ENCODE measurements at places on chromosomes 3 and 15. TPM values are rescaled to one million over a fixed set of nuclear protein-coding genes. Genes with fewer than 3 reads are reported as not detected.

DNA sequence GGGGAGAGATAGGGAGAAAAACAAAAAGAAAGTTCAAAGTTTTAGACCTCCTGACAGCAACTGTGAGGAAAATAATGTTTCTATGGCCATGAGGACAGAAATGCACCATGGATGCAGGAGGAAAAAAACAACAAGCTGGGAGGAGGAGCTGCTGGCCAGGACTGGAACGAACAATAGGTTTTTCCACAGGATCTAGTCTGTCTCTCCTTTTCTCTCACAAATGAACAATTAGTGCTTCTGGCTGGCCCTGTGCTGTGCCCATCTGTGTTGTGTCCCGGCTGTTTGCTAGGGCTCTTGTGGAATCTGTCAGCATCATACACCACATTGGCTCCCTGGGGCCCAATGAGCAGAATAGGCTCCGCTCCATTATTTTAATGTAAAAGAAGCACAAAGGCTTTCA lies 15.2 kb downstream of the GK5 start:
- peak; percentile 96 for ATAC-seq

DNA sequence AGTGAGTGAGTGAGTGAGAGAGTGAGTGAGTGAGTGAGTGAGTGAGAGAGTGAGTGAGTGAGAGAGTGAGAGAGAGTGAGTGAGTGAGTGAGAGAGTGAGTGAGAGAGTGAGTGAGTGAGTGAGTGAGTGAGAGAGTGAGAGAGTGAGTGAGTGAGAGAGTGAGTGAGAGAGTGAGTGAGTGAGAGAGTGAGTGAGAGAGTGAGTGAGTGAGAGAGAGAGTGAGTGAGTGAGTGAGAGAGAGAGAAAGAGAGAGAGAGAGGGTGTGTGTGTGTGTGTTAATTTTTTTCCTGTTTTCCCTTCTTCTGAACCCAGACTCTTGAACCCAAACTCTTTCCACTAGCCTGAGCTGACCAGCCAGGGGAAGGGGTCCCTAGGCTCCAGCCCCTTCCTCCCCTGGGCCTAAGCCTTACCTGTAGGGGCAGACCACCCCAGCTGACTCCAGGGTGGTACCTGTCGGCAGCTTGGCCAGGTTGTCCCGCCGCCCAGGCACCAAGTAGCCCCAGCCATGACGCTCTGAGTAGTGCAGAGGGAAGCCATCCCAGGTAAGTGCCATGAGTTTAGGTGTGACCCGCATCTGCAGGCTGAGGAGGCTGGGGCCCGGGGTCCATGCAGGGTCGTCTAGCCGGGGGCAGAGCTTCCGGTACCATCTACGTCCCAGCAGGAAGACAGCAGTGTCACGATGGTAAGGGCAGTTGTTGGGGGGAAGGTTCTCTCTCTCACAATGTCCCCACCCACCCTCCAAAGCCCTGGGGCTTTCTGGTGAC lies 9.4 kb downstream of the POLG start:
- ATAC-seq: no peak

GRCh38 chr15:55420171-55420866 lies 12.0 kb downstream of the PIERCE2 start:
- no peak for ATAC-seq

DNA sequence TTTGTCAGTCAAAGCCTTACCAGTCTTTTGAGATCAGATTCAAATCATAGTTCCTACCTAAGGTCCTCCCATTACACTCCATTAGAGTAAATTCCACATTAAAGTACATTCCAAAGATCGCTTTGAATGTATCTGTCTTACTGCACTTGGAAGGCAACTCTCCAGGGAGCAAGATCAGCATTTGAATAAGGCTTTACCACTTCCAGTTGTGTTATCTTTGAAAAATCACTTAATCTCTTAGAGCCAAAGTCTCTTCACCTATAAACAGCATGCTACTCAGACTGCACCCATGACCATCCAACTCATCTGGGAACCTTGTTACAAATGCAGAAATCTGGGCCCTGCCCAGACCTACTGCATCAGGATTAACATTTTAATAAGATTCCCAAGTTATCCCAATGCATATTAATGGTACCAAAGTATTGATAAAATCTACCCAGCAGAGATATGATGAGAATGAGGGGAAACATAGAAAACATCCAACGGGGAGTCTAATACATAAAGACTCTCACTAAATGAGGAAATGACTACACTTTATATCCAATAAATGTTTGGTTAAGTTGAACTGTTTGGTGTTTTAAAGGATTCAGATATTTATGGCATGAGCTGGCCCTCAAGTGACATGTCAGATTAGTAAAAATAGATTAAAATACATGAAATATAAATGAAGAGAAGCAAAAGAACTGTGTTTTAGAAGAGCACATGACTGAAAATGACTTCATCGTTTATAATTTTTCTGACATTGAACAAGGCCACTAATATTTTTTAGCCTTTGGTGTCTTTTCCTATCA lies 75.9 kb downstream of the TNIK start:
- ATAC-seq: no peak

- peak; percentile 94 for ATAC-seq
Observed at GRCh38 chr15:71237456-71238188, 122.4 kb downstream of the THSD4 start.

- no peak for ATAC-seq
Observed at GRCh38 chr15:63597038-63597790, at the start of gene FBXL22. FBXL22 (plus strand) TSS chr15:63597387; CDS start chr15:63597393, 6 bp downstream.

DNA sequence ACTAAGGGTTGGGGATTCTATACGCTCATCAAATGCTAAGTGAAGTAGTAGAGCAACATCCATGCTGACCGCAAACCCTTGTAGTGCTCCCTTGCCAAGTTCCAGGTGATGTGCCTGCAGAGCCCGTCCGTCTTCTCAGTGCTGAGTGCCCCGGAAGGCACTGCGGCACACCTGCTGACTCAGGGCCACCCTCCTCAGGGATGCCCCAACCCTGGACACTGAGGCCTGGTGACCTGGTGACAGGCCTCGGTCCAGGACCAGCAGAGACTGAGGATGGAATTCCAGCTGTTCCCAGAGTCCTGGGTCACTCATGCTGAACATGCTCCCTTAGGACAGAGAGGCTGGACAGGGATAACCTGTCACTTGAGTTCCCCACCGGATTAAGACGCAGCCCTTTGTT lies 422.5 kb downstream of the OCA2 start:
- ATAC-seq: no peak

DNA sequence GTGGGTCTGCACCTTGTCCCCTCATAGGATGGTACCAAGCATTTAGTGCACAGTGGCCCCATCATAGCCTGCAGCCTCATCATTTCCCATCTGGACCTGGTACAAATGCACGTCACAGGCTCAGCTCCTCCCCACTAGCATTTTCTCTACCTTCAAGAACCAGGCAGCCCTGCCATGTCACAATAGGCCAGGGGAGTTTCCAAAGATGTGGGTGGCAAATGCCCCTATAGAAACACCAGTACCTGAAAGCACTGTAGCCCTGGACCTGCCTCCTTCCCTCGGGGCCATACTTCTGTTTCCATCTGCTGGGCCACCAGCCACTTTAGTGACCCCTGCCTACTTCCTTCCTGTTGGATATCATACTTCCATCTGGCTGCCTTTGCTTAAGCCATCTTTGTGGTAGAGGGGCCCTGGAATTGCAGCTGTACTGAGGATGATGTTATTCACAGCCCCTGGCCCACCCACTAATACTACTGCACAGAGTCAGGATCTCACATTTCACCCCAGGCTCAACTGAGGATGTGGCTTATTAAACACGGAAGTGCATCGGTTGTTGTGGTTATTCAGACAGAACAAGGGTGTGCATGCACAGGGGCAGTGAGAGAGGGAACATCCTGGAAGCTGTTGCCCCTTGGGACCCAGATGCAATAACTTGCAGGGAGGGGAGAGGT lies 3.8 kb downstream of the TCTA start:
- no peak for ATAC-seq

DNA sequence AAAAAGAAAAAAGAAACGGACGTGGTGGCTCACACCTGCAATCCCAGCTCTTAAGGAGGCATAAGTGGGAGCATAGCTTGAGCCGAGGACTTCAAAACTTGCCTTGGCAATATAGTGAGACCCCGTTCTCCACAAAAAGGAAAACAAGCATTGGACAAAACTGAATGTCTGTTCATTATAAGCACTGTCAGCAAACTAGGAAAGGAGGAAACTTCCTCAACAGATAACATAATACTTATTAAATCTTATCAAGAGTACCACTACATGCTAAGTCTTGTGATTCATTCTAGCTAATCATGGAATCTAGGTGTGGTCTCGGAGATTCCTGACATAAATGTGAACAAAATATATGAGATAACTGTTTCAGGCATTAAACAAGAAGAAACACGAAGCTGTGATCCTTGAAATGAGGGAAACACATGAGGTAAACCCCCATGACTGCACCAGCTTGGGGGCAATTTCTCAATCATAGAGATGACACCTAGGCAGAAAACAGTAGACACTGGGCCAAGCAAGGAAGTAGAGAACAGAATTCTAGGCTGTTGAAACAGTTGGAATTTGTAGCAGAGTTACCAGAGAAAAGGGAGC lies 33.3 kb downstream of the TRPM7 start:
- no peak for ATAC-seq

DNA sequence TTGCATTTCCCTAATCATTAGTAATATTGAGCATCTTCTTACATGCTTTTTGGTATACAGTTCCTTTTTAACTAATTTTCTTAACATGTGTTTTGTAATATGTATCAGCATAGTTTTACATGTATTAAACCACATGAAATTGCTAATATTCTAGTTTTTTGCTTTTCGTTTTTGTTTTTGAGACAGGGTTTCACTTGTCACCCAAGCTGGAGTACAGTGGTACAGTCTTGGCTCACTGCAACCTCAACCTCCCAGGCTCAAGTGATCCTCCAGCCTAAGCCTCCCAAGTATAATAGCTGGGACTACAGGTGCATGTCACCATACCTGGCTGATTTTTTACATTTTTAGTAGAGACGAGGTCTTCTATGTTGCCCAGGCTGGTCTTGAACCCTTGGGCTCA lies 4.4 kb upstream of the ISG20 start:
- ATAC-seq: no peak

DNA sequence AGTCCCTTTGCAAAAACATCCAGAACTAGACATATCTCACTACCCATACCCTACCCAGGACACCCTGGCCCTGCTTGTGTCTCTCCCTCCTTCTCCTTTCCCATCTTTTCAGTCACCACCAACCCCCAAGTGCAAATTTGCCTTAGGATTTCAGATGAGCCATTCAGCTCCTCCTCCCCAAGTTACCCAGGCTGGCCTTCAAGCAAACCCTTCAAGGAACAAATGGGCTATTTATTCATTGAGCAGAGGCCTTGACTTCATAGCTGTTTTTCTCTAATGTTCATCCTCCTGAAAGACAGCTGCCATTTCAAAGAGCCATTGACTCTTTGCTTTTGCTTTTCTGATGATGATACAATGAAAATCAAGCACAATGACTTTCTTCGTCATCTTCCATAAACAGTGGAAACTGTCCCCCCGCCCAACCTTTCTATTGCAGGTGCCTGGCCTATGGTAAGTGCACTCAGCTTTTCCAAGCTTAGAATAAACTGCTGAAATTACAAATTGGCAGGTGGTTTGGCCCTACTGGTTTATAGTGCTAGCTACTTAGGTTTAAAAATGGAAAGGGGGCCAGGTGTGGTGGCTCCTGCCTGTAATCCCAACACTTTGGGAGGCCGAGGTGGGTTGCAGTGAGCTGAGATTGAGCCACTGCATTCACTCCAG lies 26.1 kb upstream of the KLHL6 start:
- ATAC-seq: no peak

- no peak for ATAC-seq
Observed at GRCh38 chr3:181952929-181953328, 241.2 kb downstream of the SOX2 start.

- no peak for ATAC-seq
Observed at GRCh38 chr15:92244703-92245102, 149.0 kb upstream of the ST8SIA2 start.

GRCh38 chr3:155158346-155159037 lies 78.4 kb downstream of the MME start:
- ATAC-seq: no peak

DNA sequence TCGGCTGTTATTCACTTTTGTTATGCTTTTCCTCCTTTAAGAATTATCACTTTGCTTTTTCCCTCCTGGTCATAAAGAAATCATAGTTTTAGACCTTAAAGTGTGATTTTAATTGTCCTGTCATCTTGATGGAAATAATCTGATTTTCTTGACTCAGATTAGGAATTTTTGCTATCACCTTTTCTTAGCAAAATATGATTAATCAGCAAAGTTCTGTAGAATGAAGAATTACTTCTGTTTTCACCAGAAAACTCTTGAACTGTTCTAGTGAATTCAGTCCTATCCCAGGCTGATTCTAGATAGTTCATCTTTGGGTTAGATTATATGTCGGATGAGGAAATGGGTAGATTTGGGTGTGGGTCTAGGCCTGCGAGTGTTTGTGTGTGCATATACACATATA lies 12.2 kb downstream of the CMSS1 start:
- no peak for ATAC-seq

GRCh38 chr15:101293122-101293521 lies 1.9 kb downstream of the SNRPA1 start:
- no peak for ATAC-seq

DNA sequence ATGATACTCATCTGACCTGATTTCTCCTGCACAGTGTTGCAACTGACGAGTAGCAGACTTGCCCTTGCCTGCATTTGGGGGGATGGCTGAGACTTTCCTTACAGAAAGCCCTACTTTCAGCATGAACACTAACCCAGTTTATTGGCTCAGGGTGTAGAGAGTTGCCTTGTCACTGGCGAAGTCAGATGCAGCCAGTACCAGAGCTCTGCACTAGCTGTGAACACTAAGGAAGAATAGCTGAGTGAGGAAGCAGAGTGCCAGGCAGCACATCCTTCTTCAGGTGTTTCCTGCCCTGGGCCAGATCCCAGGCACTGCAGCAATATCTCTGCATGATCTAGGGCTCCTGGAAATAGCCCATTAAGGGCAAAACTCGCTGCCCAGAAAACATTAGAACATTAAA lies 154.0 kb upstream of the SYNPR start:
- peak; percentile 51 for ATAC-seq

DNA sequence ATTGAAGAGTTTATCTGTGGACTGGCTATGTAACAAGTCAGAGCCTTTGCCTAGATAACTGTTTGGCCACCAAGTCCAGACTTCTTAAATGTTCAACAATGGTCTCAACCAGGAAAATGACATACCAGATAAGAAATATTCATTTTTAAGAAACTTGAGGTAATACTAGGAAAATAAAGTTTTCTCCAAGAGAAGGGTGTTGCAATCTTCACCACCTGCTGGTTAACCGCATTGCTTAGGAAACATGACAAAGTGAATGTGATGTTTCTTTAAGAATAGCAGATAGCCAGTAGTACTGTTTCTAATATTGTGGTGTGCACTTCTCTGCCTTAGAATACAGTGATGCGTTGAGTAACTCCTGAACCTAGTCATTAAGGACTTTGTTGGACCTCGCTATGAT lies 321.5 kb upstream of the CADM2 start:
- ATAC-seq: no peak

Gene CPLX3
- 0.30 TPM for total RNA-seq

Gene POLR2H
- 109 TPM for total RNA-seq

Gene EFHB
- 0.78 TPM for total RNA-seq

Gene PLSCR2
- total RNA-seq: not detected

Gene BHLHE40
- 51.7 TPM for total RNA-seq

Gene ITGA11
- 0.27 TPM for total RNA-seq

Gene IQCF5
- total RNA-seq: not detected

Gene SERINC4
- total RNA-seq: 1.3 TPM

Gene ADAMTS9
- total RNA-seq: 9.7 TPM

Gene CCRL2
- 0.77 TPM for total RNA-seq

Gene CSPG4
- 3.3 TPM for total RNA-seq

Gene CPN2
- total RNA-seq: 0.21 TPM

Gene ASB14
- total RNA-seq: 0.68 TPM

Gene B3GALNT1
- total RNA-seq: 69.9 TPM

Gene CCR5
- not detected for total RNA-seq

Gene DLL4
- total RNA-seq: 18.6 TPM

Measured in motor neuron (in vitro differentiated cells).